ENCODE measurements at places on chromosomes 12 and 14.

DNA sequence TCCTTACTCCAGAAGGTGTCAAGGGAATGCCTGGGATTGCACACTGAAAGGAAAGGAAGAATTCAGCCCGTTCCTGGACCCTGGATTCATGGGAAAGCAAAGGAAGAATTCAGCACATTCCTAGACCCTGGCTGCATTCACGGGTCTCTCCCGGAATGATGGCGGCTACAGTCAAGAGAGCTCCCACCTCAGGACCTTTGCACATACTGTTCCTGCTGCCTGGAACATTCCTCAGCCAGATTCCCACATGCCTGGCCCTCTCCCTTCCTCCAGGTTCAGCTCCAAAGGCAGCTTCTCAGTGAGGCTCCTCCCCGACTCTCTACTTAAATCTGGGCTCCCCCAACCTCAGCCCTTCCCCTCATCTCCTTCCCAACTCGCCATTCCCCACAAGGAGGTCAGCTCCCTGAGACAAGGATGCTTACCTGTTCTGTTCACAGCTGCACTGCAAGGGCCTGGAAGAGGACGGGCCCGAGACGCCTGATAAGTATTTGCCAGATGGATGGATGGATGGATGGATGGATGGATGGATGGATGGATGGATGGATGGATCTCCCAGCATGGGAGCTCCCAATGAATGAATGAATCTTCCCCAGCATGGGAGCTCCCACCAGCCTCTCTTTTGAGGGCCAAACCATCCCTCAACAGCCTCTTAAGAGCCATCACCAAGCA, 77.4 kb downstream of the NCOR2 start:
- DNase-seq = no peak

GRCh38 chr14:23360496-23360895, 4.5 kb downstream of the EFS start:
- DNase-seq = no peak

DNA sequence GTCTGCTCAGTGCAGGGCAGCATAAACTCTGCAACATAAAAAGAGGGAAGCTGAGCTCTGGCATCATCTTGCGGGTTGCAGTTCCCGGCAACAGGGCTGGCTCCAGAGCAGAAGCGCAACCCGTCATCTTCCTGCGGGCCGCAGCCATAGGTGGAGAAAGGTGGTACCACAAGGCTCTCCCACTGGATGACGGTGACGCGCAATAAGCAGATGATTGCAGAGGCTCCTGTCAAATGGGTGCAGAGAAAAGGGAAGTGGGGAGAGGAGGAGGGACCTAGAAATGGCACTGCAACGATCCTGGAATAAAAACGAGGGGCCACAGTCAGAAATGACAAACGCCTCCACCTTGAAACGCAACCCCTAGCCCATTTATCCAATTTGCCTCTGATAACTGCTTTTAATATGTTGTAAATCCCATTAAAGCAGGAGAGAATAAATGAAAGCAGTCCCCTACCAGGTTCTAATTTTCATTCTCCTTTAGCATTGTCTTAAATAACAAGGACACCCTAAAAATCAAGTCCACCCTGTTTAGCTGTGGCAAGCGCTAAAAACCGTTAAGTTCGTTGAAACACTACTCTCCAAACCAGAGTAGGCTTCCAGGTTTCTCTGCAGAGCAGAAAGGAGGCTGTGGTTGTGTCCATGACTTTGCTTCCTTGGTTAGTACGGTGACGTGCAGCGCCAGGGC, 30.9 kb upstream of the TUBA1C start:
- no peak for DNase-seq

DNA sequence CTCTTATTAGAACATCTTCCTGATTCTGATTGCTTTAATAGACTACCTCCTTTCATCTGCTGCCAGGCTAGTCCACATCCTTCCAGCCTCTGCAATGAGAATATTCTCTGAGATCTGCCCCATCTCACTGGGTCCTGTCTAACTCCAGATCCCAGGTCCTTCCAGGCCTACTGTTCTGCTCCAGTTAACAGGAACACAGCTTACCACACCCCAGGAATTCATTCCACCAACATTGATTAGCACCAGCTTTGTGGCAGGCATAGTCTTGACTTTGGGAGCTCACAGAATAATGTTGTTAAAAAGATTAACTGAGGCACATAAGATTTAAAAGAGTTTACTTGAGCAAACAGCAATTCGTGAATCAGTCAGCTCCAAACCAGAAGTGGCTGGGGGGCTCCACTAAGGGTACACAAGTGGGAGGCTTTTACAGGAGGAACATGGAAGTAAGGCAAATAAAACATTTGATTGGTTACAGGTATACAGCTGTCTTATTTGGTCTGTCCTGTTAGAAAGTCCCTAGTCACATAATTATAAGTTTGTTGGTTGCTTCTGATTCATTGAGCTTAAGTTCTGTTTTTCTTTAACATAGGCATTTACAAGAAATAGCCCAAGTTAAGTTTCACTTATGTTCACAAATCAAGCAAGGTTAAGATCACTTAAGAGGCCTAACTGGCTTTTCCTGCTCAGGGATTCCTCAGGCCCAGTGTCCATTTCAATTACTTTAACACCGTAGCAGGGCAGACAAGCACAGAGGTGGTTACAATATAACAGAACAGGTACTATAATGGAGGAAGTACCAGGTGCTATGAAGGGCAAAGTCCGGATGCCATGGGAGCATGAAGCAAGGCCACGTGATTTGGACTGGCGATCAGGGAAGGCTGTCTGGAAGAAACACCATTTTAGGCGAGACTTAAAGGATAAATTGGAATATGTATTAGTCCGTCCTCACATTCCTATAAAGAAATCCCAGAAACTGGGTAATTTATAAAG, 12.2 kb upstream of the MYH7 start:
- no peak for DNase-seq

DNA sequence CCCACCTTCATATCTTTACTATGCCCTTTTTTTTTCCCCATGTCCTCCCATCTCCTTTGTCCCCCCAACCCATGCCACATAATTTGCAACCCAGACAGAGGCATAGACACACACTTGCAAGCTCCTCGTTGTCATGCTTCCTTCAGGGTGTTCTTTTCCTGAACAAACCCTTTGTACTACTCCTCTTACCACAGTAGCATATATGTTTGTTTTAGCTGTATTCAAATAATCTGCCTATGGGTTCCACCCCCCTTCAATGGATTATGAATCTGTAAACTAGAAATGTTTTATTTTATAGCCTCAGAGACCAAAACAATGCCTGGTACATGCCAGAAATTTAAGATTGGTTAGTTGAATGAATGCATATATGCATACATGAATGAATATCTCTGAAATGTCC, 307.1 kb upstream of the E2F7 start:
- DNase-seq = no peak

- DNase-seq = no peak
Measured at GRCh38 chr14:71722885-71723284, 209.3 kb upstream of the RGS6 start.

DNA sequence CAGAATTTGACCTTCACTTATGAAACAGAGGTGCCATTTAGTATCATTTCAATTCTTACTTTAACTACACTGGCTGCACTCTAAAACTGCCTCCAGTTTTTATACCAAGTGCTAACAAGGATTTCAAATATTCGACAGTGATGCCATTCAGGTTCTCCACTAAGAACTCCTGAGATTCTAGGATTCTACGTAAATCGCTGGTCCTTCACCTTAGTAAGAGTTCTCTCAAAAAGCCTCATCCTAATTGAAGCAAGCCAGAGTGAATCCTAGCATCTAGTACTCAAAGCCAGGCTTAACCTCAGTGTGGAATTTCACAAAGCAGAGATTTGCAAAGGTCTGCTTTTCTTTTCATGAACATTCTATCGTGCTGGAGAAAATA, 3.5 kb downstream of the SLC38A2 start:
- no peak for DNase-seq

GRCh38 chr14:36517242-36518030, 2.6 kb downstream of the NKX2-1 start:
- DNase-seq = no peak

DNA sequence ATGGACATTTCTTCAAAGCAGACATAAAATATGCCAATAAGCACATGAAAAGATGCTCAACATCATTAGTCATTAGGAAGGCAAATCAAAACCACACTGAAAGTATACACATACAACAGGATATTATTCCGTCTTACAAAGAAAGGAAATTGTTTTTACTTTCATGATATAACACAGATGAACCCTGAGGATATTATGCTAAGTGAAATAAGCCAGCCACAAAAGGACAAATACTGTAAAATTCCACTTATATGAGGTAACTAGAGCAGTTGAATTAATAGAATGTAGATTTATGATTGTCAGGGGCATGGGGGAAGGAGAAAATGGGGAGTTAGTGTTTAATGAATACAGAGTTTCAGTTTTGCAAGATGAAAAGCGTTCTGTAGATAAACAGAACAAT, 4.2 kb downstream of the ACYP1 start:
- DNase-seq = no peak

GRCh38 chr12:112164011-112164660, 38.8 kb downstream of the TRAFD1 start:
- no peak for DNase-seq

- DNase-seq = no peak
Measured at GRCh38 chr12:16349131-16349460, 1.7 kb downstream of the MGST1 start.

DNA sequence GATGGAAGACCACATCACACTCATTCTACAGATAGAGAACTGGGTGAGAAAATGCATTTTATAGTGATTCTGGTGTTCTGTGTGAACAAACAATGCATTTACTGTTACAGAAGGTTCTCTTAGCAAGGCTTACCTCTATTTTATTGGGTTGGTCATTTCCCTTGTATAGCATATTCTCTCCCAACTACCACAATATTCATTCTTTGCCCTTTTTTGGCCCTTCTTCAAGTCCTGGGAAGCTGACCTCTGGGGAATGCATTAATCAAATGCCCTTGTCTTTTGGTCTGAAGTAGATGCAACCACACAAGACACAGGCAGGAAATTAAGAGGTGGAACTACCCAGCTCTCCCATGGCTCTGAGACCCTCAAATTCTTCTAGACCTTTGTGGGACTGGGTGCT, 19.5 kb downstream of the DCN start:
- DNase-seq = no peak
